ENCODE measurements at places on chromosomes 2 and 18.

- DNase-seq, result no peak
These were observed 166.3 kb downstream of the MYO1B start for GRCh38 chr2:191411472-191411871.

GRCh38 chr2:176328149-176328548, 58.9 kb downstream of the MTX2 start:
- no peak for DNase-seq

- peak; percentile 28 for DNase-seq
These were observed 209.4 kb upstream of the TRIB2 start for GRCh38 chr2:12507295-12507694.

GRCh38 chr18:61553045-61553659, 219.9 kb downstream of the CDH20 start:
- no peak for DNase-seq

GRCh38 chr2:128738446-128739110, 419.9 kb upstream of the HS6ST1 start:
- DNase-seq, result no peak

- DNase-seq, result no peak
These were observed 312.2 kb downstream of the PTH2R start for GRCh38 chr2:208718828-208719227.

DNA sequence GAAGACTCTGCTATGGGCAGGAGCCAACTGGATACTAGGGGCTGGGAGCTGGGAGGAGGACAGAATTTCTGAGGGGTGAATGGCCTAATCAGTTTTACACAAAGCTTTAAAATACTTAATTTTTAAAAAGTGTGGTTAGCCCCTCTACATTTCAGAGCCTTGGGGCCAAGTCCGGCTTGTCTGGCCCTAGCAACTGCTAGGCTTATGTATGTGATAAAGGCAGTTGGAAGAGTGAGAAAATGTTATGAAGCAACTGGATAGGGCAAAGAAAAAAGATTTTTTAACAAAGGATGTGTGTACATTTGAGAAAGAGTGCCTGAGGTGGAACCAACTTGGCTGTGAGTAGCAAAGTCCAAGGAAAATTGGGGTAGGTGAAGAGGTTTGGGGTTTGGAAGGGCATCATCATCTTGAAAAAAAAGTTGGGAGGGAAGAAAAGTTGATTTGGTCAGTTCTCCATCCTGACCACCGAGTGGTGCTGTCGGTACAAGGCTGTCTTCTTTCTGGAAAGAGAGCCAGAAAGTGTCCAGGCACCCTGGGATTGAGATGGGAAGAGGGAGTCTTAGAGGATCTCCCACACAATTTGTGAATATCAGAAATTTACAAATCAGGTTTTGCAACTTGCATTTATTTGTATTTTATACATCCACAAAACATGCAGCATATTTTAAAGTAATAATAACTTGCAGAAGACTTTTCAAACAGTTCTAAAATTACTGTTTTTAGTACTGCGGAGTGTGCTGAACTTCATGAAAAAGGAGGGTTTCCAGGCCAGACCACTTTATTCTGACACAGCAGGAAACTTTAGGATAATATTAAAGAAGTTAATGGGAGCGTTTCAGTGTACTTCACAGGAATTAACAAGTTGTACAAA, 10.5 kb upstream of the CDK15 start:
- no peak for DNase-seq

GRCh38 chr2:240799033-240799820, 20.8 kb downstream of the KIF1A start:
- no peak for DNase-seq

GRCh38 chr2:80030135-80030534, 274.4 kb downstream of the LRRTM1 start:
- DNase-seq, result no peak
